ENCODE measurements at places on chromosomes 3 and 15.

DNA sequence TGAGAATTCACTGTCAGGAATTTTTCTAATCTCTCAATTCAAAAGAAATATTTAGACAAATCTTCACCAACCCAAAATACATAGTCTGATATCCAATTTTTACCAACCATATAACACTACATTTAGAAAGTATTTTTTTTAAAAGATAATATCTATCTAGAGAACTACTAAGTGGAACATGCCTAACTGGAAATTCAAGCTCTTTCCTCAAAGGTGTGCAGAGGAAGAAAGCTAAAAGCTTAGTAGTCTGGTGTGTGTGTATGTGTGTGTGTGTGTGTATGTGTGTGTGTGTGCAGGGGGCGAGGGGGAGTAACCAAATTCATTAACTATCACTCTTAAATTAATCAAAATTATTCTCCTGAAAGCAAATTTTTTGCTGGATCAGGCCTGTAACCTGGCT, 797.3 kb downstream of the NAALADL2 start:
- no peak for DNase-seq

DNA sequence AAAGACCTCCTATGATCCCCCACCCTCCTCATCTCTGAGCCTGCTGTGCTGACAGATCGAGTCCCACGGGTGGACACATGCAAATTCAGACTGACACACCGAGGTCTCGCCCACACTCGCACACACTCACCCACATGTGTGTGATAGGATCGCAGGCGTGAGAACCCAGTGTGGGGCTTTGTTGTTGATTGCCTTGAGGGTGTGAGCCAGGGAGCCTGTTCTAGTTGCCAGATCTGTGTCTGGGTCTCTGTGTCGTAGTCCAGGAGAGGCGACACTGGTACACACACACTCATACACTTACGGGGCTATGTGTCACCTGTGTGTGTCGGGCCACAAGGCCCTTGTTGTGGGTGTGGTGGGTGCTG, 2.0 kb downstream of the EPHB3 start:
- no peak for DNase-seq

- no peak for DNase-seq
Observed at GRCh38 chr3:126990890-126991289, 8.0 kb downstream of the PLXNA1 start.

- no peak for DNase-seq
Observed at GRCh38 chr3:31565288-31565687, 32.6 kb downstream of the STT3B start.

- DNase-seq, result no peak
Observed at GRCh38 chr3:172073262-172073915, 34.0 kb downstream of the FNDC3B start.

DNA sequence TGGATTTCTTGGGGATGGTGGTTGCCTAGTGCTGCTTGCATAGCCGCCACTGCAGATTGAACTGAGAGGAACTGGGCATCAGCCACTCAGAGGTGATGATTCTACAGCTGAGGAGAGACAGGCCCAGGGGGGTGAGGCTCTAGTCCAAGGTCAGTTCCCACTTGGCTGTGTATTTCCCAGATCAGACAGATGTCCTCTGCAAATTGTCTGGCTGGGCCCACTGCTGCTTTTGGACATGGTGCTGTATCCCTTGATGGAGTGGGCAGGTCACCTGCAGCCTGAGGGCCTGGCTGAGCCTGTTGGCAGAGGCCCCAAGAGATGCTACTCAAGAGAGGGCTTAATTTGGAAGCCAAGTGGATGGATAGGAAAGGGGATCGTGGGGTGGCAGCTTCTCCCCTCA, 124.5 kb upstream of the CTDSPL start:
- DNase-seq, result no peak

DNA sequence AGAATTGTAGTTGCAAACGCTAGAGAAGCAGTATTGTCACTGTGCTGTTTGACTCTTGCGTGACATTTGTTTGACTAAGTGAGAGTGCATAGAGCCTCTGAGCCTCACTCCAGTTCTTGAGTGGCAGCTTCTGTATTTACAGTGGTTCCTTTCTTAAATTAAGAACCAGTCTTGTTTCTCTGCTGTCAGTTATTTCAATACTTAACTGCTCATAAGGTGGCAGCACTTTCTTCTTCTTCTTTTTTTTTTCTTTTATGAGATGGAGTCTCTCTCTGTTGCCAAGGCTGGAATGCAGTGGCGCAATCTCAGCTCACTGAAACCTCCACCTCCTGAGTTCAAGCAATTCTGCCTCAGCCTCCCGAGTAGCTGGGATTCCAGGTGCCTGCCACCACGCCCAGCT, 372.1 kb downstream of the LPP start:
- no peak for DNase-seq

- no peak for DNase-seq
Observed at GRCh38 chr3:171101982-171102641, 75.6 kb upstream of the SLC2A2 start.

DNA sequence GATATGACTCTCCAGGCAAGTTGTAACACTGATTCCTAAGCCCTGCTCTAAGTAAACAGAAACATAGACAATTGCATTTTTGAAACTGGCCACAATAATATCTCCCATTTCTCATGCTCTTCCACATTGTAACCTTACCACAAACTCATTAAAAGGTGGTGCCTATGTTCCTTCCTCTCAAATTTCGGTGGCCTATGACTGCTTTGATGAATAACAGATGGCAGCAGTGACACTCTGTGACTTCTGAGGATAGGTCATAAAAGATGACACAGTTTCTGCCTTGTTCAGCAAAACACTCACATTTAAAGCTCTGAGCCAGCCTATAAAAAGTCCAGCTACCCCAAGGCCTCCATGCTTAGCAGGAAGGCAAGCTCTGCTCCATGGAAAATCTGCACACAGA, 195.2 kb downstream of the EFHB start:
- no peak for DNase-seq

DNA sequence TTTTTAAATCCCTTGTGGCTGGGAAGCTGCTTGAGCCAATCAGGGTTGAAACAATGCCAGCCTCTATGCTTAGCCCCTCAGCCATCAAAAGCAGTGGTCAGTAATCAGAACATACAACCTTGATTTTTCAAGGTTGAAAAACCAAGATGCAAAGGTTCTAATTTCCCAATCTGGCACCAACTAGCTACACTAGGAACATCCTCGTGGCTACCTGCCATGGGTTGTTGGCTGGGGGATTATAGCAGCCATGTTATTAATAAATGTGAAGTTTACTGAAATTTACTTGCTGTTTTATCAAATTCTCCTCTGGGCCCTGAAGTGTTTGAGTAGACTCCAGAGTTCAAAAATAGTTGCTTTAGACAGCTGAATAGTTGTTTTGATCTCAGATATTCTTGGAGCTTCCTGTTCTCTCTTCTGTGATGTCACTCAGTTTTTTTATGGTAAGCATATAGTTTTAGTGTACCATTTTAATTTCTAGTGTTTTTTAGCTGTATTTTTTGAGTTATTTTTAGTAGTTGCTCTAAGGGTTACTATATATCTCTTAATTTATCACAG, 31.9 kb downstream of the PCCB start:
- DNase-seq, result no peak

DNA sequence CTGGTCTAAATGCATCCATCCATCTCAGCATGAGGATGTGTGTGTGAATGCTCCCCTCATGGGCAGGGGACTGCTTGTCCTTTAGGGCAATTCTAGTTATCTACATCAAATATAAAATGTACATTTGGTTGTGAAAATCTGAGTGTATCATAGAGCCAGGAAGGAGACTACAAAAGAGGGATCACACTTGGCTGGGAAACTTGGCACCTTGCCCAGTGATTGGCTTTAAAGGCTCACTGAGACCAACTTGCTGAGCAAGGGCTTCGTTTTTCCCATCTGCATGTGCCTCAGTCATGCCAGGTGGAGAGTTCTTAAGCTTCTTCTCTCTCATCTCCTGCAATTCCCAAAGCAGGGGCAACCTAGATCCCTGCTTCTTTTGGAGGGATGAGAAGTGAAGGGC, 5.2 kb downstream of the CAPN3 start:
- DNase-seq, result no peak

- no peak for DNase-seq
Observed at GRCh38 chr3:149819432-149819831, 6.4 kb downstream of the RNF13 start.

DNA sequence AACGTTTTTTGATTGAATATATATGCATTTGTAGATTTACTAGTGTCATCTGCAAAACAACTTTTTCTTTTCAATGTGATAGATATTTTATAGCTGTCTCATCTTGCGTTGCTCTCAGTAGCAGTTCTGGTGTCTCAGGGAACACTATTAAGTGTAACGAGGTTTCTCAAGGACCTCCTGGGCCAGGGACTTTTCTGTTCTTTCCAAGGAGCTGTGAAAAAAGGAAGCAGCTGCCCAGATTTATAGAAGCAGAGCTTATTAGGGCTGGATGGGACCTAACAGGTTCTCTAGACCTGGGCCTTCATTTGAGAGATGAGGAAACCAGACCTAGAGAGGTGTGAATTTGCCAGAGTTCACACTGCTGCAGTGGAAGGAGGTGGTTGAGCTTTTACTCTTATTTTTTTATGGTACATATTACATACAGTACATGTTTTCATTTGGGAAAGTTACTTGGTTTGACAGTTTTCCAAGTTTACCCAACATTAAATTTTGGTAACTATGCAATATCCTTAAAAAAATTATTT, 16.1 kb downstream of the MAP2K1 start:
- DNase-seq, result no peak

DNA sequence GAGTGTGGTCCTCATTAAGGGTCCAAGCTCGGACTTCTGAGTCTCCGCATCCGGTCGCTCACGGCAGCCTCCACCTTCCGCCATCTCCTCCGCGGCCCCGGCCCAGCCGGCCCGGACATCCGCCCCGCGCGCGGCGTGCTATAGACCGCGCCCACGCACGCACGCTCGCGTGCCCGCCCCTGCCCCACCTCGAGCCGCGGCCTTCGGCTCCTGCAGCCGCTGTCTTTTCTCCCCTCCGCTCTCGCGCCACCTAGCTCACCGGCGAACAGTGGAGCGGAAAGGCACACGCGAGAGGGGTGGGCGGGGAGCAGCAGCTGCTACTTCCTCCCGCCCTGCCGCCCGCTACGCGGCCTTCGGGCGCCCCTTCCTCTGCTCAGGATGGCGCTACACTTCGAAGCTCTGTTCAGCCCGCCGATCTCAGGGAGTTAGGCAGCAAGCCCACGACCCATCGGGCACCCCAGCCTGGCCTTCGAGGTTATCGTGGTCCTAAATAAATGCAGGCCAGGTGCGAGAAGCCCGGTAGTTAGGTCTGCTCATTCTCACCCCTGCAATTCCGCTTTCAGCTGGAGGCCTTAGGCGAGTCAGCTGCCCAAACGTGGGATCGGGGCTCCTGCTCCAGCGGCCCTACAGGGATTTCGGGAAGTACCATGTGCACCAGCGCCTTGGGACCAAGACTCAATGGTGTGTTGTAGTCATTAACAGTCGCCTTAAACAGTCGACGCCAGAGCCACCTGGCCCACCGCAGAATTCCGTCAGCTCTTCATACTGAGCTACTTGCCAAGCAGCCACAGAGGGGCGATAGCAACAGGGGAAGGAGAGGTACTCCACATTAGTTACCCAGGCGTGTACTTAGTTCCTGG, at the start of gene USP4:
TSS of gene USP4 (minus strand) at position 113 of the 860 bp plus-strand sequence. CDS start at position 84, 29 bp downstream.
- peak; percentile 94 for DNase-seq

- DNase-seq, result no peak
Observed at GRCh38 chr3:141371882-141372281, 3.6 kb downstream of the ZBTB38 start.

GRCh38 chr3:110164632-110165369, 827.5 kb upstream of the DPPA4 start:
- no peak for DNase-seq

DNA sequence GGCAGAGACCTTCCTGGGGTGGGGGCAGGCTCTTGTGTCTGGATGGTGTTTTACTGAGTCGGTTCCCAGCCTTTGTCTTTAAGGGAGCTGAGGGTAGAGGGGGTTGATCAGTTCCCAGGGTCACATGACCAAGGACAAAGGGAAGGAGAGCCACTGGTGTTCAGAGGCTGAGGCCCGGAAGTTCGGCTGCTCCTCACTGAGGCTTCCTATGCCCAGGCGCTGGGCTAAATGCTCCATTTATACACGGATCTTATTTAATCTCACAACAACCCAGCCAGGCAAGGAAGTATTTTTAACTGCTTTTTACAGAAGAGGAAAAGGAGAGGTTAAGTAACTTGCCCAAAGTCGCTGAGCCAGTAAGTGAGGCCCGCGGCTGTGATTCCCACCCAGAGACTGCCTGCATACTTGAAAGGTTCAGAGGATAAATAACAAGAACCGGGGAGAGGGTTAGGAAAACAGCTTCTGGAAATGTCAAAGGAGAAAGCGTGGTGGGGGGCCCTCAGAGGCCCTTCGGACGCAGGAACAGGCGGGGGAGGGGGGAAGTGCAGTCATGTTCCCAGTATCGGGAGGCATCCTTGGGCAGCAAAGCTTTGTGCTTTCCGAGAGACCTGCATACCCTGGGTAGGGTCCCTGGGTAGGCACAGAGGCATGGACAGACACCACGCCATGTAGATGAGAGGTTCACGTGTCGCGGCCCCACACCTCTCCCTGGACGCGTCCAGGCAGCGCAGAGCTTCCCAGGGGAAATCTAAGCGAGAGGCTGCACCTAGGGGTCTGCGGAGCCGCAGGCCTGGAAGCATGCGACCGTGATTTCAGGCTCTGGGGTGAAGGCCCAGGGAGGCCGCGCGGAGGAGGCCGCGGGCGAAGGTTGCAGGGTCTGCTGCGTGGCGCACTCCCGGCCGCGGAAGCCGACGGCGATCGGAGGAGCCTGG, 21.3 kb downstream of the EPHB3 start:
- no peak for DNase-seq

- DNase-seq, result no peak
Observed at GRCh38 chr15:39493424-39494067, 87.3 kb upstream of the THBS1 start.

- no peak for DNase-seq
Observed at GRCh38 chr3:117003501-117003900, 293.9 kb downstream of the TUSC7 start.

DNA sequence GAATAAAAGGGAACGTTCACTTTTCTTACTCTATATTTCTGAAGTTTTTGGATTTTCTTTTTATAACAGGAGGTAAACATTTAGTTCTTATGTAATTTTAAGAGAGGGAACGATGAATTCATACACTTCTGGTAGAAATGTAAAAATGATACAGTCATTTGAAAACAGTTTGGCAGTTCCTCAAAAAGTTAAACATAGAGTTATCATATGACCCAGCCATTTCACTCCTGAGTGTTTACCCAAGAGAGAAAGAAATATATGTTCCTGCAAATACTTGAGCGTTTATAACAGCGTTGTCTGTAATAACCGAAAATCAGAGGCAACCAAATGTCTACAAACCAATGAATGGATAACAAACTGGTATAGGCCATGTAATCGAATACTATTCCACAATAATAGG, 20.8 kb upstream of the CCR9 start:
- DNase-seq, result no peak

DNA sequence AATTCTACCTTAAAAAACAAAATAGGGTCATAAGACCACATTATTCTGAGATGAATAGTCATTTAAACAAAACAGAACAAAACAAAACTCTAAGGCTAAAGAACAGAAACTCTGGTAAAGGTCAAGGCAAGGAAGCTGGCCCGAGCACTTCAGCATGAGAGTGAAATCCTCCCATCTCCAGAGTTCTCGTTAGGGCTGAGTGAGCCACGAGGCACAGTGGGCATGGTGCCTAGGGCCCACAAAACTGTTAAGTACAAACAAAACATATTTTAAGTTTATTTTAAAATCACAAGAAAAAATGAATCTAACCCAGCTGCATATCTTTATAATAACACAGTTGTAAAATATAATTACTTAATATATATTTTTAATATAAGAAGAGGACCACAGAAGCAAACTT, 417.8 kb upstream of the GBE1 start:
- no peak for DNase-seq
